ENCODE measurements at places on chromosomes 1 and 21.

DNA sequence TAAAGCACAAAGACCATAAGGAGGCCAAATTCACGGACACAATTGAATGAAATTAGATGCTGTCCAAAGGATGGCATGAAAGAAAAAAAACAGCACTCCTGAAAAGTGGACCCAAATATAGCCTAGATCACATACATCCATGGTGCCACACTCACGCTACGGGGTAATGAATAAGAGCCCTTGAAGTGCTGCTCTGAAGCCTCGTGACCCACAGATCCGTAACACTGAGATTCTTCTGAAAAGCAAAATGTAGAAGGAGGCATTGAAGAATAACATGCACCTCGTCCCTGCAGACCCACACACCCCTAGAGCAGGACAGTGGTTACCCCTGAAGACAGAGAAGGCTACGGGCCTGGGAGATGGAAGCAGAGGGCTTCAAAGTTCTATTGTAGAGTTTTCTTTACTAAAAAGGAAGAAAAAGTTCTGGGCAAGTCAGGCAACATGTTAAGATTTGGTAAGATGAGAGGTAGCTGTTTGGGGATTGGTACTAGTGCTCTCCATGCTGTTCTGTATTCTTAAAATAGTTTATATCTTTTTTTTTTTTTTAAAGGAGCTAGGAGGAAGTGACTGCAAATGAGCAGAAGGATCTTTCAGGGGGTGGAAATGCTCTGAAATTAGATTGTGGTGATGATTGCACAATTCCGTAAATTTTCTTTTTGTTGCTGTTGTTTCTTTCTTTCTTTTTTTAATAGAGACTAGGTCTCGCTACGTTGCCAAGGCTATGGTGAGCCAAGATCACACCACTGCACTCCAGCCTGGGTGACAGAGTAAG, 4.1 kb upstream of the ITGB2 start:
- DNase-seq = no peak

DNA sequence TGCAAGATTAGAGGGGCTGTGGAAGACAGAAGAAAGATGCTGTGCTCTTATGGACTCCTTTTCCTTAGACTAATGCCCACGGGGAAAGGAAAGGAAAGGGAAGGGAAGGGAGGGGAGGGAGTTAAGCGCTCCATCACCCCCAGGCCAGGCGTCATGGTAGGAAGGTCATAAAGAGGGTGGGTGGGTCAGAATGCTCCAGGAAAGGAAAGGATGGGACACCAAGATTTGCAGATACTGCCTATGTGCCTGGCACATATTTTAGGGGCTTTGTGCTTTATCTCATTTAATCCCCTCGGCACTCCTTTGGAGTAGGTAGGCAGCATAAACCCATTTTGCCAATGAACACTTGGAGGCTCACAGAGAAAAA, 41.4 kb downstream of the MAB21L3 start:
- DNase-seq = no peak

GRCh38 chr1:118047006-118047649, 117.6 kb downstream of the WDR3 start:
- DNase-seq = no peak

DNA sequence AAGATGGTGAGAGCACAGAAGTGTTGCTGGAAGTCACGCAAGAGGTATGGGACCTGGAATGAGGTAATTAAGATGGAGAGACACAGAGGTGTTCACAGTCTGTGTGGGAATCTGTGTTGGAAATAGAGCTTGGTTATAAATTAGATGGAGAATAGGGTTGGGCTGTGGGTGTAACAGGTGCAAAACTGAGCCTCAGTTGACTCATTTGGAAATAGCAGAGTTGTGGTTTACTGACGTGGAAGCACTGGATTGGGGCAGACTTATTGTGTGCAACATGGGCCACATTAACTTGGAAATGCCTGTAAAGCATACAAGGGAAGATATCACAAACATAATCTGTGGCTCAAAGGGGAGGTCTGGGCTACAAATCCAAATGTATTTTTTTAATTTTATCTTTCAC, 13.0 kb downstream of the CAMSAP2 start:
- no peak for DNase-seq

DNA sequence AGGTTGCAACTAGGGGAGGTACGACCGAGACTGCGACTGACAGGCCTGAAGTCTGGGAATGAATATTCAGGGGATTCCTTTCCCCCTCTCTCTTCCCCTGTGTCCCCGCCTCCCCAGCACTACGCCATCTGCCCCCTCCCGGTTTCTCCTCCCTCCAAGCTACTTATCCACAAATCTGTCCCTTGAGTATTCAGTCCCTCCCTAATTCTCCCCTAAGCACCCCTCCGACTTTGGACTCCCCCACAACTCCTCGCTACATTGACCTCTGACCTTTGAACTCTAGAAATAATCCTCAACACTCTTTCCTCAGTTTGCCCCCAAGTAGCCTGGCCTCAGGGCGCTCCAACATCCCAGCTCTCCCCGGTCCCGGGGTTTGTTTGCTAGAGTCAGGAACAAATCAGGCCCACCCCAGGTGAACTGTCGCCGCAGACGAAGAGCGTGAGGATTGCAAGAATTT, 393 bp downstream of the LYSMD1 start:
- no peak for DNase-seq

DNA sequence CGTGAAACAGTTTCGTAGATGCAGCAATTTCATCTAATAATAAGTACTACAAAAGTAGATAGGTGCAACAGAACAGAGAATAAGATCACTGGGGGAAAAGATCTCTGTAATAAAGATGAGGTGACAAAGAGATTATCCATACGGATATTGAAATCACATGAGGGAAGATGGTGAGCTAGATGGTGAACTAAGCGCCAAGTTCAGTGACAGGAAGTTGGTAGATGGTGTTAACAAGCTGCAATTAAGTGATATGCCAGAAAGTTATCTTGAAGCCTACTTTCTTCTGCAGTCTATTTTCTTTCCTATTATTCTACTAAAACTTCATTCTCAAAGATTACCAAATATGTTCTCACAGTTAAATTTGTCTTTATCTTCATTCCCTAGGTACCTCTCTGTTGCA, 7.1 kb downstream of the LRIF1 start:
- no peak for DNase-seq

DNA sequence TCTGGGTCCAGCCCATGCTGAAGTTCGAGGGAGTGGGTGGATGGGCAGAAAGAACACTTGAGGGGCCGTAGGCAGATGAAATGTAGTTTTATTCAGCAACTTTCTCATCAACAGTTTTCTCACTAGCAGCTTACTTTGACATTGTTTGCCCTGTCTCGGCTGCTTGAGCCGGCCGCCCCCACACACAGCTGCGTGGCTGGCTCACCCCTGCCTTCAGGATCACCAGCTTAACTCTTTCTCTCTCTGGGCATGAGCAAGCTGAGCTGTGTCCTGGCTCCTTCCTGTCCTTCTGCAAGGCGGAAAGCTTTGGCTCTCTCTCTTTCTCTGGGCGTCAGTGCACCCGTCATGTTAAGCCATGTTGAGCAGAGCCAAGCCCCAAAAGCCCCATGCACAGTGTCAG, 104.4 kb upstream of the GNG12 start:
- DNase-seq = no peak

GRCh38 chr21:21713651-21714180, 715.5 kb downstream of the NCAM2 start:
- DNase-seq = no peak

DNA sequence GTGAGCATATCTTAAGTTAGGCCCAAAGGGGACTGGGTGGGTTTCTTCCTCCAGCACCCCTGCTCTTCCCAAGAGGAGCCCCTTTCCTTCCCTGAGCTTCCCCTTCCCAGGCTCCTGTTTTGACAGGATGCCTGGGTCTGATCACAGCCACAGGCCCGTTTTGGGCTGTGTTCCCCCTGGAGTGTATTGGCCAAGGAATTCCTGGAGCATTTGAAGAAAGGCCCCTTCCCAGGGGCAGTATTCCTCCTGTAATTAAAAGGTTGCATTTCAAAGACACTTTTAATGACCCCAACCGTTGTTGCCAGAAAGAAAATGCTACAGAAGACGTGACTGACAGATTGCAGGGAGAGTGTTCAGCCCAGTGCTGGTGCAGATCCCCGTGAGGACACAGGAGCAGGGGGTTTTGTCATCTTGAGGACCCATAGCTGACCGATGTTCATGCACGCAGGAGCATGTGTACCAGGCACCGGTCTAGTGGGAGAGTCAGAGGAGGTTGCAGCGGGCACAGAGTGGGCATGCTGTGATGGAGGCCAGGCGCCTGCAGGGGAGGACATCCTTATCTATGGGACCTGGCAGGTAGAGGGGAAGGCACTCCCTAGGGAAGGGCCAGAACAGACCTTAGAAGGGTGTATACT, 19.3 kb upstream of the LBR start:
- no peak for DNase-seq

- DNase-seq = no peak
Measured at GRCh38 chr1:110647254-110647891, 27.4 kb downstream of the KCNA3 start.

DNA sequence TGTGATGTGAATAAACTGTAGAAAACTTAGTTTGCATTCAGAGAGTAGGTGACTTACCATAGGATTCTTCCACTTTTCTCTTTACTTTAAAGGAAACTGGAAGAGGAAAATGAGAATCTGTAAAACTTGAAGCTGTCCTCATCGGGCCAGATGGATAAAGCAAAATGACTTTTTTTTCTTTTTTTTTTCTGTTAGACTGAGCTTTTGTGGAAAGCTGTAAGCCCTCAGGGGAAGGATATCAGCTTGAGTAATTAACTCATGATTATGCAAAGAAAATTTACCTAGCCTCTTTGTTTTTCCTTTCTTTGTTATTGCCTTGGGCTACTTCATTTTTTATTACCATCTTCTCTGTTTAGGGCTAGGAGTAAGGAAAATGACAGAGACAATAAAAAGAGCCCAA, 53.4 kb downstream of the DPH5 start:
- DNase-seq = no peak

Data from cortex of kidney (tissue), 1 donor.